T-helper 17 cell (primary cell): ENCODE measurements at places on chromosomes 5 and 9. TPM values are rescaled to one million over a fixed set of nuclear protein-coding genes. Genes with fewer than 3 reads are reported as not detected.

The IRGM gene
- 2.7 TPM for total RNA-seq

The ROR2 gene
- total RNA-seq = 0.37 TPM

The TUSC1 gene
- total RNA-seq = not detected

The FOXD4L6 gene
- not detected for total RNA-seq

The GRM6 gene
- not detected for total RNA-seq

The ARHGEF39 gene
- total RNA-seq = 3.1 TPM

The ANKRD31 gene
- 0.37 TPM for total RNA-seq

GRCh38 chr9:78406146-78406545, 109.2 kb downstream of the PSAT1 start:
- DNase-seq = no peak

GRCh38 chr9:129606161-129607026, 14.5 kb downstream of the C9orf50 start:
- DNase-seq = no peak

DNA sequence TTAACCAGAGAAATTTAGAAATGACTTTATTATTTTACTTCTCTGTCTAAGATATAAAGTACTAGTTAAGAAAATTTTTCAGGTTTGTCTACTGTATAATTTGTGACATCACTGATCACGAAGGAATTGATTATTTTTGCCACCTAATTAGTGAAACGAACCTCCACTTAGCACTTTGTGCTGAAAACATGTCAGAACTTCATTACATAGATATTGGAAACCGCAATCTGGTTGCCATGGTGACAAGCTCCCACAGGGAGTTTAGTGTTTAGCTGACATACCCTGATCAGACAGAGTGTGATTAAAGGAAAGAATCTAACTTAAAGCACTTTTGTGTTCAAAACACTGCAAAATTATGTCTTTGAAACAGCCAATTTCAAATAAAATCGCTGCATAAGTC, 668.4 kb upstream of the CCNG1 start:
- no peak for DNase-seq

DNA sequence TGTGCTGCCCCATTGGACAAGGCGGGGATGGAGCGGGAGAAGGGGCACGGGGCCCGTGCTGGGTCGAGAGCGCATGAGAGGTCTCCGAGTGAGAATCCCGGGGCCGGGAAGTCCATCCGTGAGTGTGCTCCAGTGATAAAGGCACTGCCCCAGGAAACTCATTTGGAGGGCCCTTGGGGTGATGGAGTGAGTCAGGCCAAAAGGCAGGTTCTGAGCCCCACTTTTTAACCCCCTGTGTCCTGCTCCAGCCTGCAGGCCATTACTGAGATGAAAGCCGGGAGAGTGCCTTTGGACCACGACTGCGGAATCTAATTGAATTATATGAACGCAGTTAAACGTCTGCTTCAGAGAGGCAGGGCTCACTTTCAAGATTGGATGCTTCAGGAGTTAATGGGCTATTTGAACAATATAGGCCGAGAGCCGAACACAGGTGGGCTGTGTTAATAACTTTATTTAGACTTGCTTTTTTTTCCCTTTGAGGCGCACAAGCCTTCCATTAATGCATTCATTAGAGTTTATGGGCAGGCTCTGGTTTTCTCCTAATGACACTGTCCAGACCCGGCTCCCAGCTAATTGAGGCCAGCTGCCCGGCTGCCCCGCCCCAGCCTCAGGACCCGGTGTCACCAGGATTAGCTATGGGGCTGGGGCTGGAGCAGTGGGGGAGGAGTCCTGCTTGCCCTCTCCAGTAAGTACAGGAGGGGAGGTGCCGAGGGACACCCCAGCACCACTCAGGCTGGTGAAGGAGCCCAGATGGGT, 79.1 kb upstream of the LMX1B start:
- no peak for DNase-seq

- peak; percentile 22 for DNase-seq
Measured at GRCh38 chr5:126780165-126780827, 3.4 kb downstream of the LMNB1 start.

- DNase-seq = no peak
Measured at GRCh38 chr9:114769624-114770023, 36.2 kb downstream of the TNFSF15 start.

DNA sequence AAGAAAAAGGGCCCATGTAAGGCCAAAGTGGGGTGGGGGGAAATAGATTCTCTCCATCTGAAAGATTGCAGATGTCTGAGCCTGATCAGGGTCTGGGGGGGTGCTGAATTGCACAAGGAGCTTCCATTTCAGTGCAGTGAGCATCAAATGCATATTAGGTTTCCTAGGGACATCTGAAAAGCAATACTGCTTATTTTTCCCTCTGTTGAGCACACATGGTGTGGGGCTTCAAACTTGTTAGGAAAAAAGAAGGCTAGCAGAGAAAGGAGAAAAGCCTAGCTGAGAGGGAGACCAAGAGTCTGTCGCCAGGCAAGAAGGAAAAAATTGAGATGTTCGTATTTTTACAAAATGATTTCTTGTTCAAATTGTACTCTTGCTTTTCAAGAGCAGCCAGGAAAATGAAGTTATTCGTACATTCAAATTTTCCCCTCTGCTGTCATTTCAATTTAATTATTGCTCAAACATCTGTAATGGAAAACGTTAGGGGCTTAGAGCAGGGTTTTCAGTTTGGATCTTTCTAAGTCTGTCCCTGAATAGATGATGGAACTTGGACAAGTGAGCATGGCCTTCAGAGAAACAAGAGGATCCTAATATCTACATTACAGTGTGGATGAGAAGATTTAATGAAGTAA, 191.9 kb upstream of the GAS1 start:
- DNase-seq = no peak

GRCh38 chr5:72692651-72693442, 123.6 kb upstream of the TNPO1 start:
- DNase-seq = no peak

DNA sequence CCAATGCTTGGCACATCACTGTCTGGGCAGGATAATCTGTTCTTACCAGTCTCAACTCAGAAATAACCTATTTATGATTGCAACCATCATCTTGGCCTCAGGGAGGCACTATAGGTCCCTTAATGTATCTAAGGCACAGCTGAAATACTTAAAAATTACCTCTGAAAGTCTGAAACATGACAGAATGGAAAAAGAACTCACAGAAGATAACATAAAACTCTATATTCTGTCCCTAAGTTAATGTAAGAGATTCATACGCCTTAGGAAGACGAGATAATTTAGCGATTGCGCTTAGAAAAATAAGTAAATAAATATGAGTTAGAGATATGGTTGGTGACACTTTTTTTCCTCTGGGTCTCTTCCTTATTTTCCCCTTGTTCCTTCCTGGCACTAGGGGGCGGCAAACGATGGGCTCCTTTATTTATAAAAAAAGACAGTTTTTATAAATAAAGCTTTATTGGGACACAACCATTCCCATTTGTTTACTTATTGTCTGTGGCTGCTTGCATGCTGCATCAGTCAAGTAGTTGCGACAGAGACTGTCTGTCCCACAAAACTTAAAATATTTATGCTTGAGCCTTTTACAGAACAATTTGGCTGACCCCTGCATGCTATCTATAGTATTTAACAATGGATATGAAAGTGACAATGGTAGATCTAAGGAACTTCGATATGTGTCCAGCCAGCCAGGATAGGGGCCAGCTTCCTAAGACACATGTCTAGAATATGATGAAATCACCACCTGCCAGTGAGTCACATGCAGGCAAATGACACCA, 79.6 kb downstream of the PDE4D start:
- no peak for DNase-seq

DNA sequence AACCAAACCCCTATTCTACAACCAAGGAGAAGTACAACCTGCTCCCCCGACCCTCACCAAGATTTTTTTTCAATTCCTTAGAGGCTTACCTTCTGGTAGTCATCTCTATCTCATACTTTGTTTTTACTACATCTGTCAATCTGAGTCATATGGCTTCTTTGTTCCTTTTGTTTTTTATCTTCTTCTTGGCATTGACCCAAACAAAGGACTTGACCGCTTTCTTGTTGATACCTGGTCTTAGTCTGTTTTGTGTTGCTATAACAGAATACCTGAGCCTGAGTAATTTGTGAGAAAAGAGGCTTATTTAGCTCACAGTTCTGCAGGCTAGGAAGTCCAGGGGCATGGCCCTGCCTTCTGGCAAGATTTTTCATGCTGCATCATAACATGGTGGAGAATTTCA, 352.7 kb downstream of the MLLT3 start:
- DNase-seq = no peak

- no peak for DNase-seq
Measured at GRCh38 chr9:75975071-75975470, 84.6 kb downstream of the PCSK5 start.

DNA sequence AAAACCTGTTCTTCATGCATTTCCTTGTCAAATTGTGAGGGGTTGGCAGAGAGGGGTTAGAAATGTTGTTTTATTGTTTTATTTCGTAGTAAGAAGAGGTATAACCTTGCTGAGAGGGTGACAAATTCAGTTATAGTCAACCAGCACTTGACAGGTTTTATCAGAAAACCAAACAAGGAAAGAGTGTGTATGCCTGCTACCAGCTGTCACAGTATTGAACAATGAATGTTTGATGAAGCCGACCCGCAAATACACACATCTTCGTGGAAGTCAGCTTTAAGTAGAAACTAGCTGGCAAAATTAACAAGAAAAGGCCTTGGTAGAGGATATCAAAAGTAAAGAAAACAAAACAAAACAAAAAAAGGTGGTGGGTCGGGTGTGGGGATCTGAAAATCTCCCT, 214.6 kb upstream of the TLE4 start:
- no peak for DNase-seq

DNA sequence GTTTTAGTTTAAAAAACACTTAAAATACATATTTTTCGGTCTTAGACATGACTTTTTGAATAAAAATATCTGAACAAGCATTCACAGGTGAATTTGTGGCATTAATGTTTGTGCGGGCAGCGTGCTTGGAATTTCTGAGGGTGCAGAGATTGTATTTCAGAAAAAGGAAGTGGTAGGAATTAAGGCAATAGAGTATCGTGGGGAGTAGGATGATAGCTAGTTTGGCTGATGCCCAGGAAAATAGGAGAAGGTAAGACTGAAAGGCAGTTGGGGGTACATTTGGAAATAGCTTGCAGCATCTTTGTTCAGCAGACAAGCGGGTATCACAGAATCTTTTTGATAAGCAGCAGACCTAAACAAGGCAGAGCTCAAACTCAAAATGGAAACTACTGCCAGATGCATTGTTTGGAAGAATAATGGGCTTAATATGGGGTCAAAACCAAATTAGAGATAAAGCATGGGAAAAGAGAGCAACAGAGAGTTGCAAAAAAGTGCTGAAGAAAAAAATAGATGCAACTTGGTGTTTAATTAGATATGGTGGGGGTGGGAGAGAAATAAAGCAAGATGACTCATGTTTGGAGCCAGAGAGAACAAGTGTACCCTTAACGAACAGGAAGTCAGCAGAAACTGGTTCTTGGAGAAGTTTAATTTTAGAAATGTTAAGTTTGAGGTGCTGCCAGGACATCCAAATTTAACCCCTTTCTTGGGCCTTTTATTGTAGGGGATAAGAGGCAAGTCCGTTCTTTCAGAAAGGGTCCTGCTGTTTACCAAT, 85.7 kb upstream of the ARRDC3 start:
- DNase-seq = no peak

DNA sequence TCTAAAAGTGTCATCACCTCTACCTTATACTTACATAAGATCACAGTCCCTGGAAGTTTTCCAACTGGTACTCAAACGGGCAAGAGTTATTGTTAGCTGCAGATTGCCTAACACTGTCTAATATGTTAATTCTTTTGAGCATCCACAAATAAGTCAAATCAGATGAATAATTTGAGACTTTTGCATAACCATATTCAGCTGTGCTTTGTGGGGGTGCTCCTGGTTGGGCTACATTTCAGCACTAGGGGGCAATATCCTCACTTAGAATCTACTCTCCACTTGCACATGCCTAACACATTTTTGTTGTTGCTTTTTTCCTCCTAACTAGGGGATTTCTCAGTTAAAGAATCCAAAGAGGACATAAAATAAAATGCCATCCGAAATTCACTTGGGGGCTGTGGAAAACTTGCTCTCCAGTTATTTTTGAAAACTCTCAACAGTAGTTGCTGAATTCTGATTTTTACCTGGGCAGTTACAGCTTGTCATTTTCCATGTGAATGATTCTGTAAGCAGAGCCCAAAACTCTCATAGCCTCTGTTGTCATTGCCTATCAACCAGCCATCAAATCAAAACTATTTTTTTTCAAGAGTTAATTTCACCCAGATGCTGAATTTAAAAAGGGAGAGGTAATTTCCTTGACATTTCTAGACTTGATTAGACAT, 71.5 kb downstream of the TRIM36 start:
- DNase-seq = no peak
